ENCODE measurements at places on chromosomes 1 and 21.

GRCh38 chr1:233554037-233554436 is 59.9 kb upstream of the KCNK1 start:
- no peak for DNase-seq

- DNase-seq = no peak
Measured at GRCh38 chr1:71224741-71225377, 144.0 kb upstream of the ZRANB2 start.

DNA sequence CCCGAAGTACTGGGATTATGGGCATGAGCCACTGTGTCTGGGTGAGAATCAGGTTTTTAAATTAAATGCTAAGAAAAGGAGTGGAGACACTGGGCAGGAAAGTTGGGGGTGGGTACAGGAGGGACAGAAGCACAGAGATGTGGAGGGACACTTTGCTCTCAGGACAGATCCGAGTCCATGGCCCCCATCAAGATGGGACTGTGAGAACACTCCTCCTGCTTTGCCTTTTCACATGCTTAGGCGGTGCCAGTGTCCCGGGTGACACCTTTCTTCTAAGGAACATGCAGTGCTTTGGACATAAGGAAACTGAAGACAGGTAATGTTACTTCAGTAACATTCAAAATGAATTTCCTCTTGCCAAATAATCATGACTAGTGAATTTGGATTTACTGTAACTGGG is 16.7 kb downstream of the SLC25A33 start:
- DNase-seq = no peak

DNA sequence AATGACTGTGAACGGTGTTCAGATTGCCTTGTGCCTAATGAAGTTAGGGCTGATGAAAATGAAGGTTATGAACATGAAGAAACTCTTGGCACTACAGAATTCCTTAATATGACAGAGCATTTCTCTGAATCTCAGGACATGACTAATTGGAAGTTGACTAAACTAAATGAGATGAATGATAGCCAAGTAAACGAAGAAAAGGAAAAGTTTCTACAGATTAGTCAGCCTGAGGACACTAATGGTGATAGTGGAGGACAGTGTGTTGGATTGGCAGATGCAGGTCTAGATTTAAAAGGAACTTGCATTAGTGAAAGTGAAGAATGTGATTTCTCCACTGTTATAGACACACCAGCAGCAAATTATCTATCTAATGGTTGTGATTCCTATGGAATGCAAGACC is 96.6 kb downstream of the ZFYVE9 start:
- no peak for DNase-seq

GRCh38 chr21:35868869-35869223 is 191.5 kb downstream of the SETD4 start:
- no peak for DNase-seq
